ENCODE measurements at places on chromosomes 4 and X. TPM values are rescaled to one million over a fixed set of nuclear protein-coding genes. Genes with fewer than 3 reads are reported as not detected.

DNA sequence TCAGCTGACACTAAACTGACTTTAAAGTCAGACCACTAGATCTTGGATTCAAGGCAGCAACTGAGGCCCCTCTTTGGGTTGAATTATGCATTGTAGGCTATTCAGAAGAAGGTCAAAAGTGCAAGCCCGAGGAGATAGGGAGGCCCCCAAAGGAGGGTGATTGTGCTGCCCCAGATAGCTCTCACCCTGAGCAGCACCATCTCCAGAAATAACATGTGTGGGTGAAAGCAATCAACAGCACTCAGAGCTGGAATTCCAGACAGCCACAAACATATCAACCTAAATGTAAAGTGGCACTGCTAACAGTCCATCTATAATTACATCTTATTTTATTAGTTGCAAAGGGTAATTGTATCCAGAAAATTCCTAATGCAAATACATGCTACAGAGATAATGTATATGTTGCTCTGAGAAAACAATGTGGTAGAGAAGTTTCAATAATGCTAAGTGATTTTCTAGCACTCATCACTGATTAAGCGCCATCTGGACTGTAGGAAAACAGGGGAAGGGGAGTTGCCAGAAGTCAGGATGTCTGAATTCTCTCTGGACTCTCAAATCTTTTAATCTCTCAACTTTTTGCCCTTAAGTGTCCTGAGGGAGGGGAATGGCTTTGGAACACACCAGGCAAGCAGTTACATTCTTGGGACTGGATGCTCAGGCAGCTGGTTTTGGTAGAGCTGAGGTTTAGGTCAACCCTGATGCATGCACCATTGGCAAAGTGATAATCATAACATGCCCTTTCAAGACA lies 61.8 kb upstream of the SFRP2 start:
- H3K4me1 ChIP-seq, result no peaks in the 10 kb centered on the region
- DNase-seq, result no peak
- no peak overlapping the region for H3K27ac ChIP-seq
- no peaks in the 10 kb centered on the region for H3K27me3 ChIP-seq

DNA sequence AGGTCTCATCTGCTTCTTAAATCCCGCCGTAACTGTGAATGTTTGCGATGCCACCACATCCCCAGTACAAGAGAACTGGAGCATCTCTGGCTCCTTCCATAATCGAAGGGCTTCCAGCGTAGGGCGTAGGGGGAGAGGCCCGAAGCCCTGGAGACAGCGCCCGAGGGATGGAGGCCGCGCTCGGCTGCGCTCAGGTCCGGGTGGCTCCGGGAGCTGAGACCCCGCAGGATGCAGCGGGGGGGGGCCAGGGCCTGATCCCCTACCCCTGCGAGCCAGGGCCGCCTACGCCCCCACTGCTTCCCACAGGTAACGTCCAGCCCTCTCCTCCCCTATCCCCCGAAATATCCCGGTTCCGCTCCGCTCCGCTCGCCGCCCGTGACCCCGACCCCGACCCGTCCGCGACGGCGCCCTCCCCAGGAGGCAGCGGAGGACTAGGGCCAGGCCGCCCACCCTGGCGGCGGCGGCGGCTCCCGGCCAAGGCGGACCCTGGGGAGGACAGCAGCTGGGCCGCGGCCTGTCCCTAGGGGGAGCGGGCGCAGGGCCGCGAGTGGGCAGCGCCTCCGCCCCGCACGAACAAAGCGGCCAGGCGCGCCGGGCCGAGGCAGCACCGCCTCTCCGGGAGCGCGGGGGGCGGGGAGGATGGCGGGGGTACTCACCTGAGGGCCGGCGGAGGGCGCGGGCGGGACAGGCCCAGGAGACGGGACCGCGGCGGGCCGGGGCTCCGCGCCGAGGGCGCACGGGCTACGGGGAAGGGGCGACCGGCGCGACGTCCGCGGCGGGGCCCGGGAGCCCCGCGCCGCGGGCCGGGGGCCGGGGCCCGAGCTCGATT lies 723 bp downstream of the WDFY3 start:
- peaks cover 13% of the 10 kb centered on the region for H3K27me3 ChIP-seq
- H3K4me1 ChIP-seq, result no peaks in the 10 kb centered on the region
- H3K36me3 ChIP-seq, result no peaks in the 10 kb centered on the region
- DNase-seq, result no peak
- H3K27ac ChIP-seq, result no peak overlapping the region

GRCh38 chr4:144710526-144710912 lies 64.6 kb downstream of the HHIP start:
- no peak overlapping the region for H3K27ac ChIP-seq
- H3K27me3 ChIP-seq, result no peaks in the 10 kb centered on the region
- no peak overlapping the region for H3K4me3 ChIP-seq
- no peaks in the 10 kb centered on the region for H3K36me3 ChIP-seq
- no peaks in the 10 kb centered on the region for H3K4me1 ChIP-seq

DNA sequence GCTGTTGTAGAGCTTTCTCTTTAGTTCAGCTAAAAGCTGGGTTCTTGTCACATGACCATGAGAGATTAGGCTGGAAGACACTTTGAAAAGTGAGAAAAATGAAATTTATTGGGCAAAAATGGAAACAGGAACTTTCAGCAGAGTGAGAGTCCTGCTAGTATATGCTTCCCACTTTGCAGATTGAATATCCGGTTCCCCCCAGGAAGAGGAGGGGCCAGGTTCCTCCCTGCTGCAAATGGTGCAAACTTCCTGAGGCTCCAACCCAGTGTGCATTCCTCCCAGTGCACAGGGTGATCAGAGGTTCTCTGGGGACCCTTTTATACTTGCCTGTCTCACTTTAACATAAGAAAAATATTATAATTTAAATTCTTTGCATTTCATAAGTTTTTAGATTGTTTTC lies 119.9 kb upstream of the SPIN4 start:
- no peak overlapping the region for H3K4me3 ChIP-seq
- H3K27ac ChIP-seq, result no peak overlapping the region
- DNase-seq, result no peak
- H3K4me1 ChIP-seq, result no peaks in the 10 kb centered on the region

DNA sequence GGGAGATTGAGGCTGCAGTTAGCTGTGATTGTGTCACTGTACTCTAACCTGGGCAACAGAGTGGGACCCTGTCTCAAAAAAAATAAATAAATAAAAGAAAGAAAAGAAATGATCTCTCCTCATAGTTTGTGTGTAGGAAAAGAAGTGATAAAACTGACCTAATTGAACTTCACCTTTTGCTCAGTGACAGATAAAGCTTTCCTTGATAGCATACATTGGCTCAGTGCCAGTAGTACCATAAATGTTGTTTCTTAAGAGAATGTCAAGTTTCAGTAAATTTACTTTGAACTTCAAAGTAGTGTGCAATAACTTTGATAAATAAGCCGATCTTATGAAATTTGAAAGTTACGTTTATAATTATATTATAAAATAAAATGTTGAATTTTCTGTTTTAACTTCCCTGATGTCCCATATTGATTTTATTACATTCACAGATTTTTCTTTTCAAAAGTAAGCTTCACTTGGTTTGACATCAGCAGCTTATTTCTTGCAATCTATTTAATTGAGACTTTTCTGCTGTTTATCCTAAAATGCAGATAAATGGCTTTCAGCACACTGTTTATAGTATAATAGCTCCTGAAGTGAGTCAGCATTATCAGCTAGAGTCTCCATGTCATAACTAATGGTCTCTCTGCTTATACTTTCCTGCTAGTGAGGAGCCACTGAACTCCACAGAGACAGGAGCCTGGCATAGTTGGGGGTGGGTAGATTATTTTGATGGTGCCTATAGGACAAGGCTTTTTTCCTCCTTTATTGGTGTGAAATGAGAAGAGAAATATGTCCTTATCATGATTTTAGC lies 330.1 kb downstream of the BMPR1B start:
- no peaks in the 10 kb centered on the region for H3K4me1 ChIP-seq
- no peak overlapping the region for H3K4me3 ChIP-seq
- no peaks in the 10 kb centered on the region for H3K36me3 ChIP-seq
- no peak overlapping the region for H3K27ac ChIP-seq
- no peak for DNase-seq
- H3K27me3 ChIP-seq, result no peaks in the 10 kb centered on the region

DNA sequence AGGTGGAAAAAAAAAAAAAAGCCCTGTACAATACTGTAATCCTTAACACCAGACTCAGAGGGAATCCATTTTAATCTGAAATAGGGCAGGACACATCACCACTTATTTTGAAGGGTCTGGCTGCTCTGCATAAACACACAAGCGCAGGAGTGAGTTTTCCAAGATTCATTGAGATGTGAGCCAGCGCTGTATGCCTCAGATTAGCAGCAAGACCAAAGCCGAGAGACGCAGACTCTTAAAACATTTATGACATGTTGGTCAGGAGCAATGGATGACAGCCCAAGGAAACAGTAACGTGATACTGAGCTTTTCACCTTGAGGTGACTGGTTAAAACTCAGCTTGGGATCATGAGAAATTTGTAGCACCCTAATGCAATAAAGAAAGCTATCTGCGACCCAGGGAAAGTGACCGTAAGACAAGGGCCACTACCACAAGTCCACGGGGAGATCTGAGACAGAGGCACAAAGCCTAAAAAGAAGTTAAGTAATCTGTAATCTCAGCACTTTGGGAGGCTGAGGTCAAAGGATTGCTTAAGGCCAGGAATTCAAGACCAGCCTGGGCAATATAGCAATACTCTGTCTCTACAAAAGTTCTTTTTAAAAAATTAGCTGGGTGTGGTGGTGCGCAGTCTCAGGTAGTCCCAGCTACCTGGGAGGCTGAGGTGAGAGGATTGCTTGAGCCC lies 210.6 kb downstream of the COL25A1 start:
- no peaks in the 10 kb centered on the region for H3K4me1 ChIP-seq
- H3K27me3 ChIP-seq, result no peaks in the 10 kb centered on the region
- H3K4me3 ChIP-seq, result no peak overlapping the region
- H3K36me3 ChIP-seq, result no peaks in the 10 kb centered on the region
- no peak for DNase-seq
- H3K27ac ChIP-seq, result no peak overlapping the region

GRCh38 chr4:146787731-146788130 lies 149.0 kb downstream of the POU4F2 start:
- H3K4me1 ChIP-seq, result no peaks in the 10 kb centered on the region
- no peak overlapping the region for H3K4me3 ChIP-seq
- H3K27me3 ChIP-seq, result no peaks in the 10 kb centered on the region

- H3K27me3 ChIP-seq, result peaks cover 1% of the 10 kb centered on the region
- H3K27ac ChIP-seq, result no peak overlapping the region
- no peak overlapping the region for H3K4me3 ChIP-seq
- no peaks in the 10 kb centered on the region for H3K4me1 ChIP-seq
- no peaks in the 10 kb centered on the region for H3K36me3 ChIP-seq
- DNase-seq, result no peak
Observed at GRCh38 chr4:112502871-112503270, 13.1 kb downstream of the NEUROG2 start.

DNA sequence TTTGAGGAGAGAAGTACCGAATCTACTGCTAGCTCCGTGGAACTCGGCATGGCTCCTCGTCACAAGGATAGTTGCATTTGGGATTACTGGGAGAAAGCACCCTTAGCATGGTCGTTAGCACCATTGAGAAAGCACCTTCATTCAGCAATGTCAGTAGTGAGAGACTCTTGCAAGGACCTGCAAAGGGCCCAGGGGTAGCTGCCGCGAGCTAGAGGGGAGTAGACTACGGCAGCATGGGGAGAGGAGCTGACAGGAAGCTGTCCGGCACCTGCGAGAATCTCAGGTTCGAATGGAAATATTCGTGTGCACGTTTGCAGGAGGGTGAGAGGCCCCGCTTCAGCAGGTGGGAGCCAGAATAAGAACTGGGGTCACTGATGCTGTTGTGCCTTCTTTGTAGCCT lies 20.2 kb downstream of the TLR10 start:
- no peak overlapping the region for H3K27ac ChIP-seq
- no peaks in the 10 kb centered on the region for H3K4me1 ChIP-seq
- H3K36me3 ChIP-seq, result no peaks in the 10 kb centered on the region
- DNase-seq, result no peak
- no peak overlapping the region for H3K4me3 ChIP-seq
- no peaks in the 10 kb centered on the region for H3K27me3 ChIP-seq

- peak within 1 kb of the TSS; percentile 93 for H3K4me3 ChIP-seq
- H3K27ac ChIP-seq, result peak within 1 kb of the TSS; percentile 89
- H3K36me3 ChIP-seq, result peaks cover 7% of the 10 kb centered on the region
- H3K27me3 ChIP-seq, result no peaks in the 10 kb centered on the region
- H3K4me1 ChIP-seq, result peaks cover 56% of the 10 kb centered on the region
Observed at GRCh38 chrX:129779747-129780146, at the start of gene SASH3. Gene SASH3, plus strand, starts transcription at chrX:129779949. Its CDS starts 149 bp downstream, at chrX:129780098.

- no peak overlapping the region for H3K4me3 ChIP-seq
- H3K27ac ChIP-seq, result no peak overlapping the region
- no peak for DNase-seq
- no peaks in the 10 kb centered on the region for H3K4me1 ChIP-seq
- H3K27me3 ChIP-seq, result no peaks in the 10 kb centered on the region
Observed at GRCh38 chr4:181536811-181537434, 706.3 kb upstream of the TENM3 start.

- no peak overlapping the region for H3K4me3 ChIP-seq
- H3K4me1 ChIP-seq, result no peaks in the 10 kb centered on the region
- no peak for DNase-seq
- no peaks in the 10 kb centered on the region for H3K36me3 ChIP-seq
Observed at GRCh38 chr4:83716874-83717273, 181.0 kb downstream of the GPAT3 start.

- H3K4me3 ChIP-seq, result no peak overlapping the region
- H3K27ac ChIP-seq, result no peak overlapping the region
- H3K4me1 ChIP-seq, result no peaks in the 10 kb centered on the region
Observed at GRCh38 chr4:687971-688853, 739 bp downstream of the SLC49A3 start.

Gene MAGEA6
- not detected for total RNA-seq

Gene C4orf51
- not detected for total RNA-seq

Gene CPE
- total RNA-seq, result not detected

Gene PLK4
- 3.4 TPM for total RNA-seq

Gene CPXCR1
- total RNA-seq, result not detected

Gene MAGEB10
- total RNA-seq, result not detected
